Stimulated activated CD4-positive, alpha-beta T cell treated with anti-CD3 and anti-CD28 coated beads, Interleukin-4, amount 100 ng/mL, for 4 hours (primary cell): ENCODE measurements at places on chromosomes 11 and 22.

DNA sequence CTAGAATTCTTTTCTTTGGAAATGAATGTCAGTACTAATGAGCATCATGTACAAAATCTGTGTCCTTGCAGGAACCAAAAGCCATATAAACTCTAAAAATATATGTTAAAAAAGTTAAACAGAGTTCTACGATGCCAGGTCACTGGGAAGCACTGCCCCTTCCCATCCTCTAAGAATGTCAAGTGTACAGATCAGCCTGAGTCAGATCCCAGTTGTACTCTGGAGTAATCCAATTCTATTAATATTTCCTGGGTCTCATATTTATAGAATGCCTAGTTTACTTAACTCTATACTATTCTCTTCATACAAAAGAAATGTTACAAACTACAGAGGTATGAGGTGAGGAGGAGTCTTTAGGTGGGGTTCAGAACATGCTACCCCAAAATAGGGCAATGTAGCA lies 460.1 kb downstream of the DLG2 start:
- DNase-seq, result no peak

GRCh38 chr22:35620624-35621251 lies 3.6 kb upstream of the MB start:
- no peak for DNase-seq

DNA sequence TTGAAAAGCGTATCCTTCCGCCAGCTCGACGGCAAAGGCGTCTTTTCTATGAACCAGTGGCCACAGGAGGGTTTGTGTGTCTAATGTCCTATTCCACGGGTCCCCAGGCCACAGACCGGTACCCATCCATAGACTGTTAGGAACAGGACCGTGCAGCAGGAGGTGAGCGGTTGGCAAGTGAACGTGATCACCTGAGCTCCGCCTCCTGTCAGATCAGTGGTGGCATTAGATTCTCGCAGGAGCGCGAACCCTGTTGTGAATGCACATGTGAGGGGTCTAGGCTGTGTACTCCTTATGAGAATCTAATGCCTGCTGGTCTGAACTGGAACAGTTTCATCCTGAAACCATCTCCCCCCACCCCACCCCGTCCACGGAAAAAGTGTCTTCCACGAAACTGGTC lies 62.7 kb upstream of the KCNQ1OT1 start:
- no peak for DNase-seq

DNA sequence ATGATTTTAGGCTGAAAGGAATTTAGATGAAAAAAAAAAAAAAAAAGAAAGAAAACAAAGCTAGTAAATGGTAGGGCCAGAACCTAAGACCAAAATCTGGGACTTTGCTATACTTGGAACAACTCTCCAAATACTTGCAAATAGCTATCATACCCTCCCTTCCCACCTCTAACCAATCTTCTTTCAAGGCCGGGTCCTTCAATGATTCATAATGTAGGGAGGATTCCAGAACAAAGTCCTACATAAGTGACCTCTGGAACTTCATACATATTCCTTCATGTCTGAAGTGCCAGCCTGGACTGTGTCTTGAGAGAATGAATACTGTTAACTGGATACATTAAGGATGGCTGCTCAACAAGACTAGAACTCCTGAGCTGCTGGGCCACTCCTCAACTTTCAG lies 9.9 kb downstream of the STK33 start:
- DNase-seq, result no peak

- no peak for DNase-seq
These were observed 89.6 kb downstream of the FANCF start for GRCh38 chr11:22536071-22536470.
